ENCODE measurements at places on chromosomes 11 and 22. TPM values are rescaled to one million over a fixed set of nuclear protein-coding genes. Genes with fewer than 3 reads are reported as not detected.

The OR5D18 gene
- total RNA-seq, result not detected

The IFITM1 gene
- total RNA-seq, result 76.4 TPM

The DEUP1 gene
- total RNA-seq, result not detected

The UBQLNL gene
- total RNA-seq, result under 0.01 TPM

The PRODH gene
- not detected for total RNA-seq

The STX5 gene
- 35.1 TPM for total RNA-seq

The TREH gene
- not detected for total RNA-seq

The PRDM11 gene
- total RNA-seq, result 6.5 TPM

The P2RY2 gene
- total RNA-seq, result not detected

The GAB4 gene
- total RNA-seq, result not detected

The PDE2A gene
- total RNA-seq, result under 0.01 TPM

The NCF4 gene
- not detected for total RNA-seq

The DRG1 gene
- total RNA-seq, result 75.4 TPM

The INSC gene
- total RNA-seq, result under 0.01 TPM

The CCDC86 gene
- 13.5 TPM for total RNA-seq

The CFAP300 gene
- total RNA-seq, result 4.7 TPM
